ENCODE measurements at places on chromosomes 4 and X.

DNA sequence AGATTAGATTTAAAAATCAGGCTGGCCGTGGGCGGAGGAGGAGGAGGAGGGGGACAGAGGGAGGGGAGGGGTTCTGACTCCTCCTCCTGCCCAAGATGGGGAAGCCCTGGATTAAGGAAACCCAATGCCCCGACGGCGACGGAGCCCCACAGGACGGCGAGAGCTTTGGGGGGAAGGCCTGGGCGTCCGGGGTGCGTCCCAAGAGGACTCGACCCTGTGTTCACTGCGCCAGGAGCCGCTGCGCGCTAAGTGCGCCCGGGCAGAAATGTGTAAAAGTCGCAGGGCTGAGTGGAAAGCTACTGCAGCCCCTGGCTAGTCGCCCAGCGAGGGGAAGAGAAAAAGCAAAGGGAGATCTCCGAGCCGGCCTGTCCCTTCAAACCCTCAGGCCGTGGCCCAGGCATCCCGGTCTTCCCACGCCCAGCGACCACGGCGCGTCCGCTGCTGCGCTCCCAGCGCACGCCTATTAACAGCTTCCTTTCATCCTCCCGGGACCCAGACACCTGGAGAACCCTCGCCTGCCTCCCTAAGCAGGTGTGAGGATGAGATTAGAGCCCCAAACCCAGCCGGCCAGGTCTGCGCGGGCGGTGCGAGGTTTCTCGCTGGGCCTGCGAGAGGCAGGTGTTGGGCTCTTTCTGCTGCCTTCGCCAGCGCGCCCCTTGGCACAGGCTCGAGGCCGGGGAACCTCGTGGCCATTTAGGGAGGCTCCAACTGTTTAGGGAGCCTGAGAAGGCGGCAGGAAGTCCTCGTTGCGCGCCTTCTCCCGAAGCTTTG is 1.4 kb upstream of the RPS6KA3 start:
- no peak for DNase-seq

- DNase-seq, result no peak
Measured at GRCh38 chr4:184899261-184900134, 73.7 kb upstream of the ACSL1 start.

DNA sequence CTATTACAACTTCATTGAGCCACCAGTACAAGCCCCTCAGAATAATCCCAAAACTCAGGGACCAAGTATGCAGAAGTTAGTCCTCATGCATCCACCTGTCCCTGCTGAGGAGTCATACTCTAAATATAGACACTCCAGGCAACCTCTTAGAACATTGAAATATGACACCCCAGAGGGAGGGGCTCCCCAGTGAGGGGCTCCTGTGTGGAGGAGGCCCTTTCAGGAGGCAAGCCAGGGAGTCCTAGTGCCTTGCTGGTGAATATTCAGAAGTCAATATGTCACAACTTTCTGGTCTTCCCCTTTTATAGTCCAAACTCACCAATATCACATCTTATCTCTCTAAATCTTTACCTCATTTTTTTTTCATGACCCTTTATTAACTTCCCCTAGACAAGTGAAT is 1.6 kb upstream of the ARMCX6 start:
- no peak for DNase-seq

DNA sequence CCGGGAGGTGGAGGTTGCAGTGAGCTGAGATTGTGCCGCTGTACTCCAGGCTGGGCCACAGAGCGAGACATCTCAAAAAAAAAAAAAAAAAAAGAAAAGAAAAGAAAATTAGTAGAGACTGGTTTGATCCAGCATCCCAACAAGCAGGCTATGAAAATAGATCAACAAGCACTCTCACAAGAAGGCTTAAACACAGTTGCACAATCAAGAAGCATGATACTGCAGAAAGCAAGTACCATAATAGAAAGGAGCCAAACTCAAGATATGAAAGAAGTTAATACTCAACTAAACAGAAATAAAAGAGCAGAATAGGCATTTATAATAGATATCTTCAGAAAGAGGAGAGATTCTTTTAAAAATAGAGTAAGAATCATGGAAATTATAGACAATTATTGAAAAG is 10.6 kb downstream of the TLR6 start:
- no peak for DNase-seq

GRCh38 chr4:41022116-41022515 is 192.2 kb downstream of the APBB2 start:
- DNase-seq, result no peak

- no peak for DNase-seq
Measured at GRCh38 chr4:65223601-65224000, 446.7 kb downstream of the EPHA5 start.

- DNase-seq, result no peak
Measured at GRCh38 chr4:130424211-130424610, 1328.3 kb downstream of the C4orf33 start.

- no peak for DNase-seq
Measured at GRCh38 chr4:71441186-71442169, 102.7 kb downstream of the SLC4A4 start.

DNA sequence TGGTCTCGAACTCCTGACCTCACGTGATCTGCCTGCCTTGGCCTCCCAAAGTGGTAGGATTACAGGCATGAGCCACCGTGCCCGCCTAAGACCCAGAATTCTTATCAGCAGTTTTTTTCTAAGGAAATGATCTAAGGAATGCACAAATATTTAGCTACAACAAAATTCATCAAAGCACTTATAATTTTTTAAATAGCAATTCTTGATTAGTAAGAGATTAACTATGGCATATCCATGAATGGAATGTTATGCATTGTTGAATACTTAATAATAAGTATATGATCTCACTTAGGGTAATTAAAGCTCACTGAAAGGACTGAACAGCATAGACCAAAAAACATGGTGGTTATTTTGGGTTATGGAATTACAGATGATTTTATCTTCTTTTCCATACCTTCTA is 18.4 kb downstream of the CENPU start:
- DNase-seq, result no peak

- DNase-seq, result no peak
Measured at GRCh38 chr4:86218746-86219473, 140.9 kb downstream of the MAPK10 start.

- no peak for DNase-seq
Measured at GRCh38 chr4:139764182-139764581, 98.6 kb downstream of the MGST2 start.

GRCh38 chrX:132955690-132956089 is 2.7 kb downstream of the HS6ST2 start:
- no peak for DNase-seq

DNA sequence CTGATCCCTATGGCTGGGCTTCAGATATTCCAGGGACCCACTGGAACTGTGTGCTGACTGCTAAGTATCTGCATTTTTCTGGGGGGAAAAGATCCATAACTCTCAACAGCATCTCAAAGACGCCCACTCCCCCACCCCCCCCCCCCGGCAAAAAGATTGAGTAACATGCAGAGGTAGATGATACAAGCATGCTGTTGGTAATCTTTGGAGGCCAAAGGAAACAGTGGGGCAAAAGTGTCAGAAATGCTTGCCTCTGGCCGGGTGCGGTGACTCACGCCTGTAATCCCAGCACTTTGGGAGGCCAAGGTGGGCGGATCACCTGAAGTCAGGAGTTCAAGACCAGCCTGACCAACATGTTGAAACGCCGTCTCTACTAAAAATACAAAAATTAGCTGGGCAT is 12.2 kb downstream of the XPNPEP2 start:
- no peak for DNase-seq

- no peak for DNase-seq
Measured at GRCh38 chr4:108042927-108043326, 53.2 kb downstream of the HADH start.

DNA sequence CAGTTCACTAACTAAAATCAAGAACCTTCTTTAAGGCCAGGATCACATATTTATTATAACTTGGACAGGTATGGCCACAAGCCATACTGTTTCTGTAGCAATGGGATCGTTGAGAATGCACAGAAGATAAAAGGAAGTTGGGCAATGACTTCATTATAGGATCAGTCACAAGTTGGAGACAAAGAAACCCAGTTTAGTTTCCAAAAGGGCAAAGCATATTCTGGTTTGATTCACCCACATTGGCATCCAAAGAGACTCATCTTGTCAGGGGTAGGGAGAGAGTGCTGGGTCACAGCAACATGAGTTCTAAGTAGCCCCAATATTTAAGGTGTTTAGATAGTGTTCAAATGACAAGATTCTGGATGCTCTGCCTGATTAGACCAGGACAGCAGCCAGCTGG is 317.1 kb upstream of the GALNT7 start:
- no peak for DNase-seq

DNA sequence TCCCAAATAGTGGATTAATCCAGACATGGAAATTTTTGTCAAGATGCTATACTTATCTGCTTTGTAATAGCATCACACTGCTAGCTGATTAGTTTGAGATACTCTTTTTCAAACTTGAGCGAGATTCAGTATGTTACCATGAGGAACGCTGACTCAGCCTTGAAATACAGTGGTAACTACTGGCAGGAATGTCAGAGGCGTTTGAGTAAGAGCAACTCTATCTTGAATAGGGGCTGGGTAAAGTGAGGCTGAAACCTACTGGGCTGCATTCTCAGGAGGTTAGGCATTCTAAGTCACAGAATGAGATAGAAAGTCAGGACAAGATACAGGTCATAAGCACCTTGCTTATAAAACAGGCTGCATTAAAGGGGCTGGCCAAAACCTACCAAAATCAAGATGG is 2519.6 kb downstream of the ARAP2 start:
- DNase-seq, result no peak

GRCh38 chrX:30822764-30823163 is 66.3 kb downstream of the TAB3 start:
- no peak for DNase-seq

GRCh38 chrX:117972711-117973109 is 143.9 kb downstream of the KLHL13 start:
- no peak for DNase-seq

DNA sequence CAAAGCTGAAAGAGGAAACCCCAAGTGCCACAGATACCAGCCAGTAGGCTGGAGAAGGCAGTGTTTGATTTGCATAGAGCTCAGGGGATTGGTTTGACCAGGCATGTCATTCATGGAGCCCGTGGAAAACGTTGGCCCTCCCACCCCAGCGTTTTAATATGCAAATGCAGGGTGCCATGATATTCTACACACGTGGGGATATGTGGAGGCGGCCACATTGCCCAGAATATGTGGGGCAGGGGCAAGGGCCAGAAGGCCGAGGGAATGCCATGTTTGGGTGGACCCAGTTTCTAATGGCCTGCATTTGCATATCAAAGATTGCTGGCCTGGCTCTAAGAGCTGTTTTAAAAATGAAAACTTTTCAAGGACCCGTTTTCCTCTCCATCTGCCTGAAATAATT is 71.1 kb downstream of the MAP9 start:
- DNase-seq, result no peak

DNA sequence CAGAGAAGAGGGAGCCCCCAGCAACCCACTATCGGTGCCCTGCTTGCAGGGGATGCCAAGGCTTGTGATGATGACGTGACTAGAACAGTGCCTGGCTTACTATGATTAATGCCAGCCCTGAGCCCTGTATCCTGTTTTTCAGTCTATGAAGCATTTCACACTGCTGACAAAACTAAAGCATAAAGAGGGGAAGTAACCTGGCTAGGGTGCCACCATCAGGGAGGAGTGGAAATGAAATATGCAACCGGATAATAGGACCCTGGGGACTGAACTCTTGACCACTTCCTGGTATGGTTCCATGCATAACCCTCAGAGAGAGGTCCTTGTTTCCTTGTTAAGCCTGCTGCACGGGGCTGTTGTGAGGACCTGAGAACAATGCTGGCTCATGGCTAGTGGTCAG is 50.3 kb downstream of the MED28 start:
- no peak for DNase-seq

DNA sequence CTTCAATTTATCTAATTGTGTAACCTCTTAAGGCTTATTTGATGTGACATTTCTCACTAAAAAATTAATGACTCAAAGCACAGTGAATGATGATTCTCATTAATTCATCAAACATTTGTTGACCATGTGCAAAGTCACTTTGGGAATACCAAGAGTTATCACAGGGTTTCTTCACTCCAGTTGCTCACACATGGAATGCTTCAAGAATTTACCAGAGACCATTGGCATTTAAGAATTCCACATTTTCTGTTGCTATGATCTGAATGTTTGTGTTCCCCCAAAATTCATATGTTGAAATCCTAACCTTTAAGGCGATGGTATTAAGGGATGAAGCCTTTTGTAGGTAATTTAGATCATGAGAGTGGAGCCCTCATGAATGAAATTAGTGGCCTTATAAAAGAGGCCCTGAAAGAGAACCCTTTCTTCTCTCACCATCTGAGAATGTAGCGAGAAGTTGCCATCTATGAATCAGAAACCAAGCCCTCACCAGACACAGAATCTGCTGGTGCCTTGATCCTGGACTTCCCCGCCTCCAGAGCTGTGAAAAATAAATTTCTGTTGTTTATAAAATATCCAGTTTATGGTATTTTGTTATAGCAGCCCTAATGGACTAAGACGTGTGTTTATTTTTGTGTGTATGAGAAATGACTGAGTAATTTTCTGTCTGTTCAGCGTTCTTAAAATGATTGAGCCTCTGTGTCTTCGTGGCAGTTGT is 16.4 kb upstream of the SRPX start:
- no peak for DNase-seq

DNA sequence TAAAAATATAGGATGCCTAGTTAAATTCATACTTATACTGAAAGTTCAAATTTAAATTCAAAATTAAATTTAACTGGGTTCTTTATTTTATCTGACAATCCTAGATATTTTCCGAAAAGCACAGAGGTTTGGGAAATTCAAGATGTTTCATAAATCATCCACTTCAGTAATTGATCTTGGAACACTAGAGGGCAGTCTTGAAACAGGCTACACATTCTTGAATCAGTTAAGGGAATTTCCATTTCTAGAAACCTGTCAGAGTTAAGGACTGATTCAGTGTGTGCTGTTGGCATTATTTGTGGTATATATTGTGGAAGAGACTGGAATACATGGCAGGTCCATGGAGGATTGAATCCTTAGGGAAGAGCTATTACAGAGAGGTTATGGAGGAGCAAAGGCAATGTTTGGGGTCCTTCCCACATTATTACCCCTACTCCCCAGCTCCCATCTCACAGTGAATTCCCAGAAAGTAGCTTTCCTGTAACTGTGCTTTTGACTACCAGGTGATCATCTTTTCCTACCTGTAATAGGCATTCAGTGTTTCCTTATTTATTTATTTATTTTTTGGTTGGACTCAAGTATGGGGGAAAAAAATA is 92.9 kb downstream of the EGF start:
- DNase-seq, result no peak

GRCh38 chr4:17597517-17597916 is 16.9 kb upstream of the MED28 start:
- DNase-seq, result no peak

- no peak for DNase-seq
Measured at GRCh38 chr4:104592183-104592582, 97.5 kb upstream of the CXXC4 start.
